ENCODE measurements at places on chromosomes 2 and 18.

- peak; percentile 98 for DNase-seq
Observed at GRCh38 chr2:240433973-240434727, 1.3 kb upstream of the GPC1 start.

DNA sequence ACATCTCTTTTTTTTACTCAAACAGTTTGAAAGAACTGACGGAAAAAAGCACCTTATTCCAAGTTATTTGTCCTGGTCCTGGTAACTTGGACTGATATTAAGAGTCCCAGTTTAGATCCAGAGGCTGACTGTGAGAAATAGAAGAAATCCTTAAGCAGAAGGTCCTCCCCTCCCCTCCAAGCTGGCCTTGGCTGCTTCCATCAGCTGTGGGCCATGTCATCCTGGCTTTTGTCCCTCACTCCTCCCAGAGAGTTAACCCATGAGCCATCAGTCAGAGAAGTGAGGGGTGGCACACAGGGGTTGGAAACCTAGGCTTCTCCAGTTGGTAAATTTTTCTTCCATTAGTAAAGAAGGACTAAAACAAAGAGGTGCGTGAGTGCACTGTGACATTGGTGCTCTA is 9.7 kb upstream of the NAPG start:
- no peak for DNase-seq

DNA sequence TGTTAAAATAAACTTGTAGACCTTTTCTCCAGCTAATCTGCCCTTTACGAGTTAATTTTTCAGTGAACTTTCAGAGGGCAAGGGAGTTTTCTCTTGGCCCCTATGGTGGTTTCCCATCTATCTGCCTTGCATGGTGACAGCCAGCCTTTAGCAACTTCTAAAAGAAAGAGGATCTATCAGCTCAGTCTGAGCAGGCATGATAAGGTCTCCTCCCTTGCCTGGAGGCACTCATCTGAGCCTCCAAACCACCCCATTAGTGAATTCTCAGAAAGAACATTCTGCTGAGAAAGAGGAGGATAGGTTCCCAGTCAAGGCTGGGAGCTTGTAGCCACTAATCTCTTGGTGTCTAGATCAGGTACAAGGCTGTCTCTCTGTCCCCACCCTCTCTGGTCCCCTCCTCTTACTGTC is 10.7 kb upstream of the GYPC start:
- DNase-seq, result no peak

DNA sequence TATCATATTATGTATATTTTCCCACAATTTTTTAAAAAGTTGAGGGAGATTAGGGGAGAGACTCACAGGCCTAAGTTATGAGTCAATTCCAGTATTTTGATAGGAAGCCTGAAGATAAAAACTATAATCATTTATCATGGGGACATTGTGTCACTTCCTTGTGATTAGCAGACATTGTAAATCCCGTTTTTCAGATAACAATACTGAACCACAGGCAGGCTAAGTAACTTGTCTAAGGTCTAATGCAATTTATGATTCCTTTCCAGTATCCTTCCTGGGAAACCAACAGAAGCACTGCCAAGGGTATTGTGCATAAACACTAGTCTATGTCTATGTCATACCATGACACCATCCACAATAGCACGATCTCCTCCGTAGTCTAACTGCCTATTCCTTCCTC is 235.2 kb upstream of the PIK3C3 start:
- no peak for DNase-seq

- no peak for DNase-seq
Observed at GRCh38 chr2:28545590-28546200, 49.8 kb downstream of the PLB1 start.

- peak; percentile 89 for DNase-seq
Observed at GRCh38 chr2:160367887-160368286, 125.7 kb downstream of the RBMS1 start.

- DNase-seq, result no peak
Observed at GRCh38 chr2:195995499-195995898, 73.1 kb downstream of the DNAH7 start.

DNA sequence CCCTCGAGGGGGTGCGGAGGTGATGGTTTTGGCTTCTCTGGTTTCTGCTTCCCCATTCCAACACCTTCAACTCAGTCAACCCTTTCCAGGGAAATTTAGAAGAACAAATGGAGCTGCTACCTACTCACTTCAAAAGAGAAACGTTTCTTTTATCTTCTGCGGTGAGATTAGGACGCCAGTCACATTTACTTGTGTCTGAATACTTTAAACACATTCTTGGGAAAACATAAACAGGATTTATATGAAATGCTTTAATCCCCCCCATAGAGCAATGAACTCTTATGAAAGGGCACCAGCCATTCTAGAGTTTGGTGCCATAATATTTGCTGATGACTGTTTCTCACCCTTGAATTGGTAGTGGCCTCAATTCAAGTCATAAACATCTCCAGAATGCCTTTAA is 253.2 kb upstream of the APCDD1 start:
- DNase-seq, result no peak

GRCh38 chr2:240586919-240587800 is 626 bp downstream of the CAPN10 start:
- no peak for DNase-seq

DNA sequence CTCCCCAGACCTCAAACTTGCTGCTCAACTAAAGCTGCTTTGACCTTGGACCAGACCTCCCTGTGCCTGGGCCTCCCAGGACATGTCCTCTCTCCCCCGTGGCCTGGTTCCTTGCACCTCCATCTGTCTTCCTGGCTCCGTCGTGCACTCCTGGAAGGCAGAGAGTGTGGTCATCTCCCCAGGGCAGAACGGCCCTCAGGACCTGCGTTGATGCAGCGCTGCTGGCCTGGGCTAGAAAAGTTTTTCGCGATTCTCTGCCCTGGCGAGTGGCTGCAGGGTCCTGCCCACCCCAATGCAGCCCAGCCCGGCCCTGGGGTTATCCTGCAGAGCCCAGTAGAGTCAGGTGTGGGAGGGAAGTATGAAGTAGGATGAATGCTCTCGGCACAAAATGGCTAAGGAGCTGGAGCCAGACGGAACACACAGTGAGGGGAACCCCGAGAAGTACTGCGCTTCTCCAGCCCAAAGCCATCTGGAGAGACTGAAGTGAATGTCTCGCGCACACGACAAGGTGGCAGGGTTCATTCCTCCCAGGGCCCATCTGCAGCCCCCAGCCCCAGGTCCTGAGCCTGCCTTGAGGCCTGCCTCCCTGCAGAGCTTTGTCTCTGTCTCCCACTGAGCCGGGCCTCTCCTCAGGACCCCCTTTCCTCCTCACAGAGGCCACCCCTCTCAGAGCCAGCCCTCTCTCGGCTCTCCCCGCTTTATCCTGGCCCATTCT is 41.7 kb downstream of the ATOH8 start:
- DNase-seq, result no peak

GRCh38 chr18:55779691-55780585 is 191.9 kb upstream of the TCF4 start:
- peak; percentile 56 for DNase-seq

DNA sequence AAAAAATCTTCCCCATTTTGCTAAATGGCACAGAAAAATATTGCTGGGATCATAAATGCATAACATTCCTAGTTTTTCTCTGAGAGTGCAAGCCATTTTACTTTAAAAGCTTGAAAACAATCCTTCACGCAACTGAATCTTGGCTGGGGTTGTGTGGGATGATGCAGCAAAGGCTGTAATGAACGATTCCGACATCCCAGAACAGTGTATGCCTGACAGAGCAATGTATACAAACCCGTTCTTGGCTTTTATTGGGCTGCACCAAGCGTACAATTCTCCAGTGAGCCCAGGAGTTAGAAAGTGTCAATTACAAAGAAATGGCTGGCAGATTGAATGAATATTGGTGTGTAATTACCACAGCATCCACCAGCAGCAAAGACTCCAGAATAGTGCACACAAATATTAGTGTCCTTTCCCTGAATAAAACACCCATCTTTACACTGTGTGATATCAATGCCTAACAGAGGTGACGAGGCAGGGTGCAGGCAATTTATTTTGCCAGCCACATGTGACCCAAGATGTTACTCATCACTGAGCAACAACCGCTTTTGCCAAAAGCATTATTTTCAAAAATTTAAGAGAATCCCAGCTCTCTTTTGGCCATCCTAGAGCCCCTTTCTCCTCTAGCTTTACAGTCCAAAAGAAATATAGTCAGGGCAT is 578.6 kb upstream of the CHAC2 start:
- peak; percentile 6 for DNase-seq

DNA sequence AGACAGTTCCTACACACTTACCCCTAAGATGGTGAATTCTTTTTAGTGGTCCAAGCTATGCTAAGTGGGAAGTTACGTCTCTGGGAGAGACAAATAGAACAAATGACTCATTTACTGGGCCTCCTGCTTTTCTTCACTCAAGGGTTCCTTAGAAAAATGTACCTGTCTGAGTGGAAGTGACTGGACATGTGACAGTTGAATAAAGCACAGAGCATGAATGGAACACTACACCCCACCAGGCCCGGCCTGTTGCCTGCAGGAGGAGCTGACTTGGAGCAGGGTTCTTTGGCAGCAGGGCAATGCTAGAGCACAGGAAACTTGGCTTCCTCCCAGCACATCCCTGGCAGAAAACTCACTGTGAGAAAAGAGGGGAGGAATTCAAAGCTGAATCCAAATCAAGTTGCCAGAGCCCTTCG is 451.0 kb upstream of the SETBP1 start:
- peak; percentile 24 for DNase-seq

GRCh38 chr18:10851824-10852319 is 297.5 kb downstream of the PIEZO2 start:
- peak; percentile 70 for DNase-seq

GRCh38 chr2:64504774-64505720 is 19.1 kb upstream of the AFTPH start:
- DNase-seq, result no peak

- no peak for DNase-seq
Observed at GRCh38 chr2:196274387-196274809, 103.0 kb upstream of the STK17B start.

- DNase-seq, result no peak
Observed at GRCh38 chr18:68727506-68727905, 12.6 kb upstream of the TMX3 start.

DNA sequence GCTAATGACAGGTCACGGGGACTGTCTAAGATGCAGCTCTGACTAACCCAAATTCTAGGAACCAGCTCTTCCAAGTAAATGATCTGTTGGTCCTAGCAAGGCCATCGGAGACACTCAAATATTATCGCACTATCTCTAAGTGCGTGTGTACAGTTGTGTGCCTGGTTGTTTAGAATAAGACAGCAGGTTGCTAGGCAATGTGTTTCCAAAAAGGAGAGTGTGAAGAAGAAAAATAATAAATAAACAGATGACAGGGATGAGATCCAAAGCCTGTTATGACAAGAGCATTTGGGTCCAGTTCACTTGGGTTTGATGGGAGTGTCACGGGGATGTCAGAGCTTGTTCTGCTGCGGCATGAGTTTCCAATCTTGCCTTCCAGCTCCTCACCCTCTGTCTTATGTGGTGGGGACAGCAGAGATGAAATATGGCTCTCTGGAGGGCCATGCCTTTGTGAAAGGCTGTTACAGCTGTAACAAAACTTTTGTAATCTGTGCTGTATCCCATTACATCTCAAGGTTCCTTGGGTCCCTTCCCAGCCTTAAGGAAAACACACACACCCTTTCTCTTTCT is 127.5 kb upstream of the TNP1 start:
- DNase-seq, result no peak

Measured in foreskin fibroblast (primary cell).